A172 (cell line): ENCODE measurements at places on chromosomes 6 and 20.

DNA sequence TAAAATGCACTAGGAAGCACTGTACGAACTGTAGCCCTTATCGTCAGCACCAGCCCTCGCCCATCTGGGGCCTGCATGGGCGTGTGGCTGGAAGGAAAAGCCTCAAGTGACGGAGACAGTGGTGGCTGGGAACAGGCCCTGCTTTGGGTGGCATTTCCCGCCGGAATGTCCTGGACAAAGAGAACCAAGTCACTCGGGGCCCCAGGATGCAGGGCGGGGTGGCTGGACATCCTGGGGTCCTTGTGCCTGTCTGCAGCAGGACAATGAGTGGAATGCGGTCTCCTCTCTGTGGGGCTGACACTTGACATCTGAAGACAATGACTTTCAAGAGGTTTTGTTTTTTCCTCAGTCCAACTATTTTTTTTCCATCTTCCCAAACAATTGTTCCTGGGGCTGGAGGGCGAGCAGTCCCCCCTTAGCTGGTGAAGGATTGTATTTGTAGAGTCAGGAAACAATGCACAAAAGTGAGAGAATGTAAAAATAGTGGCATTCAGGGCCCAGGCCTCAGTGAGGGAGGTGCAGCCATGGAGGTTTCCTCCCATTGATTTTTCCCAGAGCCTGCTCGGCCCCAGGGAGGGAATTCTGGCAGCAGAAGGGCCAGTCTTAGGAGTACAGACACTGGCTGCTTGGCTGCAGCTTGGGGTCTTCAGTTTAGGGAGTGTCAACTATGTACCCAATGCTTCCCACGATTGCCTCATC lies 64.4 kb downstream of the PREX1 start:
- DNase-seq: no peak

DNA sequence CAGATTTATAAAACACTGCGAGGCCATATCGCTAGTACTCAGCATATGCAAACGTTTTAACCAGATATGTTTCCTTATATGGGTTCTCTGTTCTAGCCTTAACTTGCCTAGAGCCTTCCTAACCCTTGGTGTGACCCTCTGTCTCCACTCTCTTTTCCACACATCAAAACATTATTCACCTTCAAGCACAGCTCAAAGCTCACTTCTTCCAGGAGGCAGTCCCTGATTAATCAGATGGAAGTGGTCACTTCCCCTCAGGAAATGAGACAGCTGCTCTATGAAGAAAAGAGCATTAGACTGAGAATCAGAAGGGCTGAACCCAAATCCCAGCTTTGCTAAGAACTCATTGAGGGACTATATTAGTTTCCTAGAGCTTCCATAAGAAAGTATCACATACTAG lies 39.8 kb upstream of the SLC17A4 start:
- no peak for DNase-seq

- peak; percentile 44 for DNase-seq
Measured at GRCh38 chr6:165231581-165232561, 77.5 kb downstream of the C6orf118 start.

- DNase-seq: no peak
Measured at GRCh38 chr6:150999576-150999975, 134.1 kb downstream of the MTHFD1L start.

- no peak for DNase-seq
Measured at GRCh38 chr6:82612475-82613039, 248.9 kb downstream of the TPBG start.
